ENCODE measurements at places on chromosomes 13 and 19. TPM values are rescaled to one million over a fixed set of nuclear protein-coding genes. Genes with fewer than 3 reads are reported as not detected.
A peak's percentile ranks its signal among the peaks of the same experiment; 100 is the strongest.

Gene RGL3
- total RNA-seq, result 8.6 TPM

Gene LIN7B
- 64.3 TPM for total RNA-seq

Gene MATK
- 4.4 TPM for total RNA-seq

Gene C19orf38
- total RNA-seq, result 6.4 TPM

Gene KLK5
- 1.9 TPM for total RNA-seq

- DNase-seq, result no peak
These were observed 8.1 kb upstream of the SERPINE3 start for GRCh38 chr13:51331354-51331861.

GRCh38 chr13:69856331-69856730 lies 251.3 kb upstream of the ATXN8OS start:
- no peak for DNase-seq

DNA sequence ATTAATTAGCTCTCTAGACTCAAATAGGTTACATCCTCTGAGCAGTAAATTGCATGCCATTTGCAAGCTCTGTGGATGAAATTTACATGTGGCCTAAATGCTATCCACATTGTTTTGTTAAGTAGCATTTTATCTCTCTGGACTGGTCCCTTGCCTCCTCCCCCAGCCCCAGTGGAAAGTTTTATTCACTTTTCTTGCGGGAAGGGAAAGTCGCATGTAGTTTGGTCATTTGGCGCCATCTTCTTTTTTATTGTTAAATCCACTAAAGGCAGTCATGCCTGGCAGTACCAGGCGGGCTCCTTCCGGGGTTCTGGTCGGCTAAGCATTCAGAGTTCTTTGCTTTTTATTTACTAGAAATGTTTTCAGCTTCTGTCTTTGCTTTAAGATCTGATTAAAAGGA lies 188.7 kb downstream of the TM9SF2 start:
- no peak for DNase-seq

- DNase-seq, result no peak
These were observed 14.2 kb downstream of the OR7A17 start for GRCh38 chr19:14871619-14872230.

- no peak for DNase-seq
These were observed 16.0 kb upstream of the EMC10 start for GRCh38 chr19:50460161-50460765.

GRCh38 chr13:62210951-62211350 lies 795.3 kb upstream of the PCDH20 start:
- no peak for DNase-seq

DNA sequence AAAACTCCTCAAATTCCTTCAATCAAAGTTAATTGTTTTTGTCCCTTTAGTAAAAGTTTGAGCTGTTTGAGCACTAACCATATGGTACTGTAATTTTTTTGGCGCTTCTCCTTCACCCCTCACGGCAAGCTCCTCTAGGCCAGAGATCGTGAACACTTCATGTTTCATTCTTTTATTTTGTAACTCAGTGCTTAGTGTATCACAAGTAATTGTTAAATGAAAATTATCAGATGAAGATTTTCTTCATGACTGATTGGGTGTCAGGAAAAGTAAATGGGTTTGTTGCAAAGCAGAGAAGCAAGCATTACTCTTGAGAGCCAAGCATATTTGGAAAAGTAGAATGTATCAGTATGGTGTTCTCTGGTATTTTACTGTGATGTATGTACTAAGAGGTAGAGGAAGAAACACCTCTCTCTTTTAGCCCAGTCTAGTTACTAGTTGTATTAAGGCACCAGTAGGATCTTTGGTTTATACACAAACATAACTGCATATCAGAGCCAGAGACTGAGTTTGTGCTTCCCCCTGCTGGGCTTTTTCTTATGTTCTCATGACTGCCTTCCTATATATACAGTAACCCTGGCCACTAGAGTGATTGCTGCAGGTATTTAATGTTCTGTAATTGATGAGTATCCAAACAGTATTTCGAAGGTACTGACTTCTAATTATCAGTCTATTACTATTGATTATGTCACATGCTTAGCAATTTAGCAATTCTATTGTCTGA lies 202.3 kb upstream of the KLHL1 start:
- DNase-seq, result peak; percentile 40

DNA sequence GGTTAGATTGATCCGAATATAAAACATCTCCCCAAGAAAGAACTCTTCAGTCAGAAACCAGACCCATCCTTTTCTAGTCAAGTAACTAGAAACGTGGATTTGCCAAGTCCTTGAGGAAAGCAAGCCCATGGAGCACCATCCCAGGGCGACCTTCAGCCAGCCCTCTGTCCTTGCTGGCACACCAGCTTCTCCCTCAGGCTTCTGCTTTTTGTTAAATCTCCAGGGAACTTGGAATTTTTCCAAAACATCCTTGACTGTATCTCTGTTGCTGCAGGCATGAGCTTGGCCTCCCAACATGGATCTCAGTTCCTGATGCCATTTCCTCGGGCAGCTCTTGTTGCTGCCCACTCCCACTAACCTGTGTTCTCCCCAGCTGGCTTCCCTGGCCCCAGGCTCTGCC lies 27.1 kb upstream of the C1QTNF9 start:
- no peak for DNase-seq

DNA sequence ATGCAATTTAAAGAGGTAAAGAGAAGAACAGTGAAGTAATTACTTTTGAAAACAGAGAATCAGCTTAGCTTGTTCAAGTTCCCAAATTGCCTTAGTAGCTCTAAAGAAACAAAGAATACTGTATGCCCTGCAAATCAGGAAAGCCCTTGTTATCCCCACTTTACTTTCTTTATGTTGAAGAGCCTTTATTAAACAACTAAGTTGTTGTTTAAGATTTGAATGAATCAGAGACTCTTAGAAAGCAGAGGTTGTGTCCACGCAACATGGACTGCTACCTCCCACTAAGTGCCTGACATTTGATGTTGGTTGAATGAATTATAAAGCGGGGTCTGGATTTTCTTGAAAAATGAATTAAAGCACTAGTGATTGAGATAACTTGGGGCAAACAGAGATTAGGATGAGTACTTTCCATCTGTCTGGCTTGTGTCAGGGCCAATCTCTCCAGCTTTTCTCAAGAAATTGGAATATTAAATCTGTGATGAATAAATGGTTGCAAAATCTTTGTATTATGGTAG lies 214.7 kb downstream of the POSTN start:
- DNase-seq, result no peak

GRCh38 chr13:113080901-113081521 lies 24.6 kb upstream of the F7 start:
- no peak for DNase-seq

DNA sequence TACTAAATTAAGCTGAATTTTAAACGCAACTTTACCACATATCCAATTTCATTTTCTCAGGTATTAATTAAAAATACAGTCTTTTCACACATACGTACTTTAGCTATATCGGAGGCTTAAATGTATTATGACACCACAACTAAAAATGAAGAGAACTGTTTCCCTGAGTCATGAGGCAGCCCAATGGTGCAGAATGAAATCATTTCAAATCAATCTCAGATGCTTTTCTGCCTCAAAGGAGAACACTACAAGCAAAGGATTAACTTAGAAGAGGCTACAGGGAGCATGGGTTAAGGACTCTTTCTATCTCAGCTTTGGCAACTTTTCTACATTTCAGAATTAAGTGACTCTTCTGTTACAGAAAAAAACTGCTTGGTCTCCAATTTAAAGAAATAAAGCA lies 516.3 kb upstream of the HTR2A start:
- no peak for DNase-seq

GRCh38 chr13:110562036-110562597 lies 595 bp upstream of the RAB20 start:
- no peak for DNase-seq

DNA sequence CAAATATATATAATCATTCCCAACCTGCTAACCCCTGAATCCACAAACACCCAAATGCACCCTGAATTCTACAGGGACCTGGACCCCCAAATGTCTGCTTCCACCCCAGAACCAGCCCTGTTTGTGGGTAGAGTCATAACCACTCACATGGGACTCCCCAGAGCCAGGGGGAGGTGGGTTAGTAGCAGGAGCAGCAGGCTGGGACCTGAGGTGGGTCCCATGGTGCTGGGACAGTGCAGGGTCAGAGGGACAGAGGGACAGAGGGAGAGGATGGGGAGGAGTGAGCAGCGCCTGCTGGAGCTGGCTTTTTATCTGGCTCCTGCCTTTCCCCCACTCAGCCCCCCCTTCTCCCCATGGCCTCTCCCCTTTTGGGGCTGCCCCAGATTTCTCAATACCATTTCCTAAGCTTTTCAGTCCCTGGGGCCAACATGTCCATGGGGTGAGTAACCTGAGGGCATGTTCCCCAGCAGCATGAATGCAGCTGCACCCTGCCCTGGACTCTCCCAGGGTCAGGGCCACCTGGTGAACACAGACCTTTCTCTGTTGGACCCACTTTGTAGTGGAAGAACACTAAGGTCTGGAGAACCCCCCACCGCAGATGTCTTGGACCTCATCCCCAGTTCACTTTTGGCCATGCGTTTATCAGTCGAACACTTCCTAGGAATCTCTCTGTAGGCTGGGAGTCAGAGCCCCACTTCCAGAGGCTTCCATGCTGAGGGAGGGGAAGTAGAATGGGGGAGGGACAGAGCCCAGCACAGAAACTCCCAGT lies at the start of gene C3:
Gene C3, minus strand, starts transcription at position 282 of the 769 bp plus-strand sequence. Its CDS starts 61 bp downstream, at position 221.
- DNase-seq, result no peak

DNA sequence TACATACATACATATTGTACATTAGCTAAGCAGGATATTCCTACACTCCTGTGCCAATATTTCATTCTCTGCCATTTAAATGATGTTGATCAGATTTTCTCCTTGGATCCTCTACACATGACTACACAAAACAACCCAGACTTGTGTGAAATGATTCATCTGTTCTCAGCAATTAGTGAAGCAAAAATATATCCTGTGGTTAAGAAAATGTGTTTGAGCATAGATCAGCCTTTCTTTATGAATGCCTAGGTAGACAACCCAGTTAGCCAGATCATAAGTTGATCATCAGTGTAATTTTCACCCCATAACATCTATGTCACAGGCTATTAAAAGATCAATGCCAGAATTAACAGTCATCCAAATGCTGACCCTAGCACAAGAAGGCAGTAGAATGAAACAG lies 275.2 kb upstream of the EDNRB start:
- DNase-seq, result no peak

- no peak for DNase-seq
These were observed 81.2 kb downstream of the WDFY2 start for GRCh38 chr13:51665456-51665855.

DNA sequence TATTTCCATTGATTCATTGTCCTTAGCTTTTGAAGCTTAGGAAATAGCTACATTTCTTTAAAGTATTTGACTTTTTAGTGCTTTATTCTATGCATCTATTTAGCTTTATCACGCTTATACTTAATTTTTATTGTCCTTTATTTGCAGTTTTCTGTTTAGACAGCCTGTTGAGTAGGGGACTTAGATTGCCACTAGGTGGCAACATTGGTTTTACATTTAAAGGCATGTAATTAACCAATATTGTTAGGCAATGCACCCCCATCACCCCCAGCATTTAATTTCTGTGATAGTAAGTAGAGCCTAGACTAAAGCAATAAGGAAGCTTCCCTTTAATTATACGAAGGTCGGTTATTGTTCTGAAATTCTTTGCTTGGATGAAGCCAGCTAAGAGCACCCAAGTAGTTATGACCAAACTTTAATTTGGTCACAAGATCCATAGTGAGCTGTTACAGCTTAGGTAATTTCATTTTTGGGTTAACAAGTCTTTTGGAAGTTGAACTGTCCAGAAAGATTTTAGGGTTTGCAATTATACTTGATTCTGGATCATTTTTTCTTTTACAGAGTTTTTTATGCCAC lies 36.5 kb downstream of the B3GLCT start:
- no peak for DNase-seq

DNA sequence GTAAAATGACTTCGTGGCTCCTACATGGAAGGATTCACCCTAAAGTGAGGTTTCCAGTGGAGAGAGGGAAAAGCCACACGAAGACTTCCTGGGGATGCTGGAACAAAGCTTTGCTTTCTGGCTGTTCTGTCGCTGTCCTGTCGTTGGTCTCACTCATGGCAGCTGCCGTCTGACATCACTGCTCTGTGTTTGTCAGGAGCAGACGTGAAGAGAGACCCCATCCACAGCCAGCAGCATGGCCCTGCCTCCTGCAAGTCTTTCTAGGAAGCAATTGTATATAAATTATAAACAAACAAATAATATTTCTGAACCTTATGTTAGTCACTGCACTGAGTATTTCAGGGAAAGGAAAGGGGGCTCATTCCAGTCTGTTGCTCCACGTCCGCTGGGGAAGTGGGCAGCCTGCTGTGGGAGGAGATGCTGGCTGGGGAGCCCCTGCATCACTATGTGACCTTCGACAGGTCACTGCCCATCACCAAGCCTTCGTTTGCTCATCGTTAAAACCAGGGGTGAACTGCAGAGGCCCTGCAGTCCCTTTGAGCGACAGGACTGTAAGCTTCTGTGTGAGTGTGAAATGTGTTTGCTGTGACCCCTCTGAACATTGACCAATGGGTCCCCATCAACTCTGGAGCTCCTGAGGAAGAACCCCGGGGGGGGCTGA lies 151.0 kb downstream of the DCT start:
- DNase-seq, result no peak

DNA sequence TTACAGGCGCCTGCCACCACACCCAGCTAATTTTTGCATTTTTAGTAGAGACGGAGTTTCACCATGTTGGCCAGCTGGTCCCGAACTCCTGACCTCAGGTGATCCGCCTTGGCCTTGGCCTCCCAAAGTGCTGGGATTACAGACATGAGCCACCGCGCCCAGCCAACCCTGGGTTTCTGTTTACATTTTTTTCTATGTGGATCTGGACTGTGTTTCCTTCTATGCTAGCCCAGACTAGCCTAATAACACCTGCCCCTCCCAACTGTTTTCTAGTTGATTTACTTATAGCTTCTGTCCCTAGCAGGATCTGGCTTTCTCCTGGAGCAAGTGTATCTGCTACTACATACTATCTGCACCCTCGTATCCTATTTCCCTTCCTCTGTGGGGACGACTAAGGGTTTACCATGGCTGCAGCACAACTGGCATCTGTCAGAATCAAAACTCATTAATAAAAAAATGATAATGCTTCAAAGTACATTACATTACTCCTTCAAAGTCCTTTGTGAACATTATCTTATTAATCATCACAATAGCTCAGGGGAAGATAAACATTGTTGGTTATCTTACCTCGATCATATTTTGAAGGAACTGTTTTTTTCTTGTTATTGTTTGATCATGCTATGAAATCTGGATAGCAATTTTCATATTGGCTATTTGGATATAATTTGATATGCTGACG lies 228.3 kb downstream of the KLF5 start:
- peak; percentile 27 for DNase-seq

DNA sequence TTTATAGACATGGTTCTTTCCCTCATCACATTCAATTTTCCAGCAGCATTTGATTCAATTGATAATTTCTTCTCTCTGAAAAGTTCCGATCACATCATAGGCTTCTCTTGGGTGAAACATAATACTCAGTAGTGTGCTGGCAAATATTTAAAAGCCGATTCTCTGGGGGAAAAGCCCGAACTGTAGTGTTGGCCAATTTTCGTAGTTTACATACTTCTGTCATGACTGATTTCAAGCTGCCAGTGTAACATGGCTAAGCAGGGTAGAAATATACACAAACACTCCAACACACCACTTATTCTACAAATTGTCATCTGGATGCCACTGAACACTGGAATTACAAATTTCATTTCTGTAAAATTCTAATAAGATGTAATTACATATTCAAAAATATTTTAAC lies 56.1 kb upstream of the FREM2 start:
- no peak for DNase-seq

GRCh38 chr19:45059258-45059965 lies 16.9 kb downstream of the ZNF296 start:
- peak; percentile 79 for DNase-seq

GRCh38 chr13:88144580-88144979 lies 473.4 kb downstream of the SLITRK5 start:
- DNase-seq, result no peak

GRCh38 chr19:32191921-32192320 lies 153.5 kb upstream of the ZNF507 start:
- no peak for DNase-seq

Data from prostate gland (tissue), 2 donors.